Activated T-cell treated with anti-CD3 and anti-CD28 coated beads, Interleukin-2, amount 50 U/mL, for 48 hours (primary cell): ENCODE measurements at places on chromosomes 7 and 10.

- DNase-seq, result no peak
Measured at GRCh38 chr10:785089-785860, 95.8 kb upstream of the DIP2C start.

- DNase-seq, result no peak
Measured at GRCh38 chr7:4692055-4692454, 10.0 kb downstream of the FOXK1 start.

DNA sequence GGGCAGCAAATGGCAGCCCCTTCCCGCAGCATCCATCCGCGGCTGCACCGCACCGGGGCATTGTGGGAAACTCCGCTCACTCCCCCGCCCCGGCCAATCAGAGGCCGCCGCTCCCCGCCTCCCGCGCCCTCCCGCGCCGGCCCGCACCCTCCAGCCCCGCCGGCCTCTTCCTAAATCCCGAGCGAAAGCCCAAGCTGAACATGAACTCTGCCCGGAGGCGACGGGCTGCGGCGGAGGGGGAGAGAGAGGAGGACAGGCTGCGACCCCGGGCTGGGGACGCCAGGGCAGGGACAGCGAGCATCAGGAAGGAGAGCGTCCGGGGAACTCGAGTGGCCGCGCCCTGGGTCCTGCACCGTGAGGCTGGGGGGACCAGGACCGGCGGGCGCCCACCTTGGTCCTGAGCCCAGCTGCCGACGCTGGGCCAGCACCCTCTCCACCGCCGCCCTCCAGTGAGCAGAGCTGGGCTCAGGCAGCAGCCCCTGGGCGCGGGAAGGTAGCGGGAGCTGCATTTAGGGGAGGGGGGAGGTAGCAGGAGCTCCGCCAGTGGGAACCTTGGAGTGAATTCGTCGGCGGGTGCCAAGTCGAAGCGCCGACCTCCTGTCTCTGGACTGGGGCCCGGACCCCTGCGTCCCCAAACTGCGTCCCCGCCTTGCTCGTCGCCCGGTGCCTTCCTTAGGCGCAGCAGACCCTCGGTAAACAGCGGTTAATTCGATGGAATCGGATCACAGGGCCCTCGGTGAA is at the start of gene DGKI:
Gene DGKI, minus strand, starts transcription at position 148 of the 741 bp plus-strand sequence.
- peak; percentile 28 for DNase-seq

DNA sequence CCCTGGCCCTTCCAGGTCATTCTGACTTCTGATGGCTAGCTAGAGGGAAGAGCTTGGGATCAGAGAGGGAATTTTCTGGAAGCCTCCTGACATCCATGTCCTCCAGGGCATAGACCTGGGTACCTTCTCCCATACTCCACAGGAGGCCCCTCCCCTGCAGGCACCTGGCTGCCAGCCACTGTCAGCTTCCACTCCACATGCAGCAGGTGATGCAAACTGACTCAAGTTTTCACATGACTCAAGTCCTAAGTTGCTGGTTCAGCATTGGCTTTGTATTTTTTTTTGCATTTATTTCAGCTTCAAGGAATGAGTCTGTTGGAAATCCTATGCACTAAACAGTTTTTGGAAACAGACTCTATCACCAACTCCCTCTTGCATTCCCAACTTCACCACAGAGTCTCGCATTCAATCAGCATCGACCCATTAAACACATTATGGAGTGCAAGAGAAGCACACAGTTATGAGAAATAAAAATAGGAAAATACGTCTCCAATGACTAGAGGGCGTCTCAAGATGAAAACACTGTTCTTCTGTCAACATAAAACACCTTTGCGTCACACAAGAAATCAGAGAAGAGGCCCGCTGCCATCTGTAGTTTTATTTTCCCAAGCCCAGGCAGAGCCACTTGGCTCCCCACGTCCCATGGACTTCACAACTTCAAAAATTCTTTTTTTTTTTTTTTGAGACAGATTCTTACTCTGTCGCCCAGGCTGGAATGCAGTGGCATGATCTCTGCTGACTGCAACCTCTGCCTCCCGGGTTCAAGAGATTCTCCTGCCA is 362.6 kb upstream of the MGMT start:
- no peak for DNase-seq

- DNase-seq, result peak; percentile 86
Measured at GRCh38 chr7:129218514-129219062, 6.2 kb upstream of the AHCYL2 start.

- no peak for DNase-seq
Measured at GRCh38 chr10:118771976-118772375, 17.2 kb upstream of the CACUL1 start.

DNA sequence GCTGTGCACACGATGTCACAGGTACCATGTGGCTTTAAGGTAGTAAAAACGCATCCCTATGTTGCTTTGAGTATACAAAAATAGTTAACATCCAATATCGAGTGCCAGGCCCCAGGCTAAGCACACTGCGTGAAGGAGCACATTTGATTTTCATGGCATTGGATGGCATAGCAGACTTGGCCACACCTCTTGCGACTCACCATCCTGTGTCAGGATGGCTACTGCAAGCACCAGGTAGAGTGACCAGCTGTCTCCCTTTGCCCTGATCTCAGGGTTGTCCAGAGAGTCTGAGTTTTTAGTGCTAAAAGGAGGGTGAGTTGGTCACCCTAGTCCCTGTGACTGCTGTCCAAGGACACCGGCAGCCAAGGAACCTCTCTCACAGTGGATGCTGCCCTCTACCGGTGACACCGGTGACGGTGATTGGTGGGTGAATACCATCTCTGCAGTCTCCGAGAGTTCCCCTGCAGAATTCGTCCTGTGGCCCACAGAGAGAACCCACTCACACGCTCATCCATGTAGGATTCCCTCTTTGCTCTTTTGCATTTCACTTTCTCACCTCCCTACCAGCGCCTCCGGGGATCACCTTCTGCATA is 76.1 kb downstream of the BICC1 start:
- DNase-seq, result no peak
